Activated effector memory CD4-positive, alpha-beta T cell treated with anti-CD3 and anti-CD28 coated beads, Interleukin-2, amount 50 U/mL, for 16 hours (primary cell): ENCODE measurements at places on chromosomes 11 and 22.

- DNase-seq = no peak
Measured at GRCh38 chr11:22677153-22677903, 10.9 kb downstream of the GAS2 start.

GRCh38 chr11:35098855-35099254, 40.1 kb upstream of the CD44 start:
- DNase-seq = no peak

GRCh38 chr11:124793466-124794278, 6.5 kb downstream of the MSANTD2 start:
- no peak for DNase-seq

- no peak for DNase-seq
Measured at GRCh38 chr11:76026281-76026680, 180.0 kb downstream of the WNT11 start.

GRCh38 chr11:66701432-66702240, 23.9 kb upstream of the RBM4B start:
- no peak for DNase-seq

DNA sequence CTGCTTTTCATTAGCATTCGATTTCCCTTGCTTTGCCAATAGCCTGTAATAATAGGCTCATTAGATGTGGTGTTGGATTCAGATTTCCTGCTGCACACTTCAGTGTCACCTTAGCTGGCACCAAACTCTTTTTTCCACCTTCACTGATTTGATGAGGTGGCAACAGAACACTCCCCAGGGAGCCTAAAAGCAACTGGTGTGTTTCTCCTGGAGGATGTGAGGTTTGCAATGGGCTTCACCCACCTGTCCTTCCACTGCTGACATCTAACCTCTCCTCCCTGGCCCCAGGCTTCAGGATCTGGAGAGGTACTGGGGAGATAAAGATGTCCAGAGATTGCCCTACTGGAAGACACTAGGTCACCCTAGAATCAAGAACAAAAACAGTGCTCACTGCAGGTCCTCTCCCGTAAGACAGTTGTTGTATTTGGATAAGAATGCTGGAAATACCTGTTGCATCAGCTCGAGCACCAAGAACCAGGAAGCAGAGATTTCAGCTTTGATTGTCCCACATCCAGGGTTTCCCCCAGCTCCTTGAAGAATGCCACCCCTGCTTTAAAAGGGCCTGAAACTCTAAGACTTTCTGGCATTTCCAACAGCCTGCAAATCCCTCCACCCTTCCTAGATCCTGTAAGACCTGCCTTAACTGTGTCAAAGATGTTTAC, 96.9 kb downstream of the SLC1A2 start:
- no peak for DNase-seq

GRCh38 chr11:69513663-69514224, 32.3 kb downstream of the LINC01488 start:
- DNase-seq = no peak

- DNase-seq = no peak
Measured at GRCh38 chr22:46625113-46625842, 5.1 kb downstream of the GRAMD4 start.

- no peak for DNase-seq
Measured at GRCh38 chr11:32312206-32312817, 123.0 kb downstream of the WT1 start.

DNA sequence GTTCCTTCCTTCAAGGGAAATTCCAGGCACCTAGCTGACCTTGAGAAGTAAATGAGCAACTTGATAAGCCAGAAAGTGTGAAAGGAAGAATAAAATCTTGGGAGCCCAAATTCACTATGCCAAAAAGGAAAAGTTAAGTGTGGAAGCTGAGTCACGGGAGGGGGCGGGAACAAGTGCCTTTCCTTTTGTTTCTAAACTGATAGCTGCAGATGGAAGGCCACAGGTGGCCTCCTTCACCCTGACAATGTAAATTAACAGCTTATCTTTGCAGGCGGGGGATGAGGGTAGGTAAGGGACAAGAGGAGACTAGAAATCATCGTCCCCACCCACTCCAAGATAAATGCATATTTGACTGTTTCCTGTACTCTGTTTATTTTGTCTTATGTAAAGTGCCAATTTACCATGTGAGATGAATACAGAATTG, 36.4 kb upstream of the TREH start:
- no peak for DNase-seq

- DNase-seq = no peak
Measured at GRCh38 chr22:28442711-28443525, 236.7 kb downstream of the TTC28 start.

- DNase-seq = no peak
Measured at GRCh38 chr11:112345166-112345565, 84.5 kb upstream of the PLET1 start.

- DNase-seq = no peak
Measured at GRCh38 chr11:106999196-106999595, 19.1 kb downstream of the GUCY1A2 start.

GRCh38 chr22:21952586-21953571, at the start of gene PPM1F:
Gene PPM1F (minus strand): TSS chr22:21952848. CDS start chr22:21946048, 6,800 bp downstream.
- DNase-seq = peak; percentile 97

GRCh38 chr22:38284042-38284402, 11.2 kb upstream of the TMEM184B start:
- DNase-seq = no peak

- DNase-seq = peak; percentile 38
Measured at GRCh38 chr11:62132689-62133293, 9.0 kb downstream of the INCENP start.

DNA sequence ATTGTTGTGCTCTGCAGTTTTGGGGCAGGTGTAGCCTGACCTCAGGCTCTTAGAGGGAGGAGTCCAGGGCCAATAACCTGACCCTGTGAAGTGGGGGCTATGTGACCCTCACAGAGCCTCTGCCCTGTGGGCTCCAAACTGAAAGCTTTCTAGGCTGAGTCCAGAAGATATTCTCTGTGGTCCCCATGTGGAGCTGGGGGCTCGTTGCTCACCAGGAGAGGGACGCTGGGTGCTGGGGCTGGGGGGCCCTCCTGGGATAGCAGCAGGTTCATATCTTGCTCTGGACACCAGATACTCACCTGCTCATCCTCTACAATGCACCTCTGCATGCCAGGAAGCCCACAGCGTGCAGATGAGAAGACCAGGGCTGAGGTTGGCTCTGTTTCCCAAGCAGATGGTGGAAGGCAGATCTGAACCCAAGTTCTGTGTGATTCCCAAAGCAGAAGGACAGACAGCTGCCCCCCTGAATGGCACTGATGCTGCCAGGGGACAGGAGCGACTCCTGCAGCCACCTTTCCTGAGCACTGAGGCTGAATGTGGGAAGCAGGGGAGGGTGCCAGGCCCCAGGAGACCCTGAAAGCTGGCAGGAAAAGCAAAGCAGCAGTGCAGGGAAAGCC, 1022.0 kb downstream of the TBC1D22A start:
- DNase-seq = no peak

GRCh38 chr11:62138630-62139425, 15.0 kb downstream of the INCENP start:
- peak; percentile 55 for DNase-seq

DNA sequence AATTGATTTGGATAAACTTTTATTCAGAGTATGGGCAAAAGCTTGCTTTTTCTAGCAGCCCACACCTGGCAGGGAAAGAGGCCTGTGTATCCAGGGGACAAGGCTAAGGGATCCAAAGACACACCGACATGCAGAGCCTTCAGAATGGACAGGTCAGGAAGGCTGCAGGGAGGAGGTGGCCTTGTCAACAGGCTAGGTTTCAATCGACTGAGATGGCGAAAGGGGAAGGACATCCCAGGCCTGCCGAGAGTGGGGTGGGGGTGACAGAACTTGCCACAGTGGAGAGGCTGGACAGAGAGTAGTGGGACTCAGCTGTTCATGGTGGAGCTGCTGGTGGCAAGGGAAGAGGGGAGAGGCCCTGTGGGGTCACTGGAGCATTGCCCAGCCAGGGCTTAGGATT, 5.3 kb upstream of the SLC39A13 start:
- no peak for DNase-seq

GRCh38 chr11:39541945-39542351, 1917.5 kb downstream of the LRRC4C start:
- DNase-seq = no peak

DNA sequence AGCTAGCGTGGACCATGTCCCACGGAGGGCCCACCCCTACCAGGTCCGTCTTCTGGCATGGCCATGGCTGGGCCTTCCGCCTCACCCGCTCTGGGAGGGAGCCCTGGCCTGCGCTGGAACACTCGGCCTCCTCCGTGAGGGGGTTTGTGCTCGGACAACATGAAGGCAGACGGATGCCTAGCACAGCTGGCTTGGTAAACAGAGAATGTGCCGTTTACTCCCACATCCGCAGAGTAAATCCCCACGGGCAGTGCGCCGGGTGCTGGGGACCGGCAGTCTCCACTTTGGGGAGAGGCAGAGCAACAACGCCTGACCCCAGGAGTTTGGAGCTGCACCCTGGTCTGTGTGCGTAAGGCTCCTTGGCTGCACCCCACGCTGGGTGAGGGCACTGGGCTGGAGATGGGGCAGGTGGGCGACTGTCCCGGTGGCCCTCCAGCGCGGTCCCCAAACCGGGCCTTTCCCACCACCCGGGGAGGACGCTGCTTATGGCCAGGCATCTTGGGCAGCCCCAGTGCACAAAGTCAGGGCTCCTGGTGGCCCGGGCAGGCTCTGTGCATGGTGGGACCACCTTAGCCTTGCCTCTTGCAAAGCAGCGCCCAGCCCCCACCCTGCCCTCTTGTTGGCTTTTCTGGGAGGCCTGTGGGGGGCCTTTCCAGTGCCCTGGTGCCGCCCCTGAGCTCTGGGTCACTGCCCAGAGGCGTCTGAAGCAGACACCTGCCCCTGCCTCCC, 30.7 kb upstream of the MUC5AC start:
- no peak for DNase-seq

DNA sequence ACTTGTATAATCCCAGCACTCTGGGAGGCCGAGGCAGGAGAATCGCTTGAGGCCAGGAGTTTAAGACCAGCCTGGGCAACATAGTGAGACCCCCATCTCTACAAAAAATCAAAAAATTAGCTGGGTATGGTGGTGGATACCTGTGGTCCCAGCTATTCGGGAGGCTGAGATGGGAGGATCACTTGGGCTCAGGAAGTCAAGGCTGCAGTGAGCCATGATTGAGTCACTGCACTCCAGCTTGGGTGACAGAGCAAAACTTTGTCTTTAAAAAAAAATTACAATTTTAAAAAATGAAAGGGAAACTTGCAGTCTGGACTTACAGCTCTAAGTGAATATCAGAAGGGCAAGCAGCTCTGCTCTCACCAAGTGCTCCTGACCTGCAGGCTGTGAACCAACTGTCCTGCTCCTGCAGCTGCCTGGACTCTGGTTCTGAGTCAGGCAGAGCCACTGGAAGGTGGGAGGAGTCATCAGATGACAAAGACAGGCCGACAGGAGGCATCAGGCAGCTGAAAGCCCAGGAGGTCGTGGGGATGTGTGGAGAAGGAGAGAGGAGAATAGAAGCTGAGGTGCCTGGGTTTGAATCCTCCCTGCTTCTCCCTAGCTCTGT, 9.6 kb downstream of the SMTNL1 start:
- DNase-seq = no peak
